ENCODE measurements at places on chromosomes 11 and 22. TPM values are rescaled to one million over a fixed set of nuclear protein-coding genes. Genes with fewer than 3 reads are reported as not detected.

GRCh38 chr22:46076651-46077339 is 73.5 kb upstream of the PPARA start:
- no peaks in the 10 kb centered on the region for H3K27me3 ChIP-seq
- peaks cover 66% of the 10 kb centered on the region for H3K4me1 ChIP-seq
- H3K4me3 ChIP-seq = peak overlapping the region; percentile 63
- no peak for DNase-seq
- peak overlapping the region; percentile 92 for H3K27ac ChIP-seq

Gene KREMEN1
- 48.6 TPM for total RNA-seq

Gene NOX4
- not detected for total RNA-seq

DNA sequence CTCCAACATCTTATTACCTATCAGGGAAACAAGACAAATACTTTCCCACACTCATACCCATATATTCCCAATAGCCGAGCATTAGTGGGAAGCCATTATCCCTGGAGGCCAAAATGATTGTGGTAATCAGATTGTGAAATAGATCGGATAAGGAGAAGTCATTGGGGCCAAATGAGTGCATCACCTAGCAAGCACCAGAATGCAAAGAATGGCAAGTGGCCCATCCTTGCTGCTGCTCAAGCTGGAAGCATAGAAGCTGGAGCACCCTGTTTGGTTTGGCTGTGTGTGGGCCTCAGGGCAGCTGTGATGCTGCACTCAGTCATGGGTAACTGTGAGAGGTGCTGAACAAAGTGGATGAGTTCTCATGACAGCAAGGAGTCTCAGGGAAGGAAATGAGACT is 18.7 kb upstream of the DBX1 start:
- no peak overlapping the region for H3K27ac ChIP-seq
- no peak overlapping the region for H3K4me3 ChIP-seq
- no peak for DNase-seq

- no peak for DNase-seq
- no peaks in the 10 kb centered on the region for H3K4me1 ChIP-seq
- no peaks in the 10 kb centered on the region for H3K36me3 ChIP-seq
- no peak overlapping the region for H3K27ac ChIP-seq
- no peak overlapping the region for H3K4me3 ChIP-seq
These were observed 8.5 kb downstream of the P2RY6 start for GRCh38 chr11:73280626-73281025.

Gene HORMAD2
- total RNA-seq = not detected

GRCh38 chr11:10495464-10495786 is 40.4 kb downstream of the AMPD3 start:
- H3K4me3 ChIP-seq = no peak overlapping the region
- no peak overlapping the region for H3K27ac ChIP-seq
- peaks cover 36% of the 10 kb centered on the region for H3K4me1 ChIP-seq
- DNase-seq = no peak

GRCh38 chr11:61787928-61788491 is 4.4 kb downstream of the TMEM258 start:
- no peak overlapping the region for H3K4me3 ChIP-seq
- H3K4me1 ChIP-seq = peaks cover 10% of the 10 kb centered on the region
- H3K27ac ChIP-seq = no peak overlapping the region
- no peaks in the 10 kb centered on the region for H3K27me3 ChIP-seq
- no peak for DNase-seq

DNA sequence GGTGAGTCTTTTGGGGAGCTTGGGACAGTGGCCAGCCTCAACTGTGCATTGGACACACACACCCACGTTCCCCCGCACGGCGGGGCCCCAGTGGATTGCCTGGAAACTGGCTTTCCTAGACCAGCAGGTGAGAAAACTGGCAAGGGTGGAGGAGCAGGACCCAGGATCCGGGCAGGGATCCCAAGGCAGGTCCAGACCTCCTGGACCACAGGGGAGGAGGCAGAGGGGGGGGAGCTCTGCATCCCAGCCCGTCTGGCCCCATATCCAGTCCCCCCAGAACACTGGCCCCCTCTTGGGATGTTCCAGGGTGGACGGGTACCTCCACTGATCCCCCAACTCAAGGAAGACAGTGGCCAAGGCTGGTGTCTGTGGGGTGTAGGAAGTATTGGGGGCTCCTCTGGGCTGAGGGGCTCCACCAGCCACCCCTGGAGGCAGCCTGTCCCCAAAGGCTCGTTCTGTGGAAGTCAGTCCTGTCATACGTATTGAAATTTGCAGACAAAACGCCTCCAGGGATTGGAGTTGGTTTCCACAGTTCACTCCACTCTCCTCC is 89.3 kb upstream of the LINC01488 start:
- no peaks in the 10 kb centered on the region for H3K36me3 ChIP-seq
- H3K4me1 ChIP-seq = no peaks in the 10 kb centered on the region
- no peak for DNase-seq
- no peak overlapping the region for H3K27ac ChIP-seq
- H3K4me3 ChIP-seq = no peak overlapping the region

GRCh38 chr22:19504900-19505734 is 19.1 kb downstream of the CLDN5 start:
- H3K27ac ChIP-seq = no peak overlapping the region
- no peaks in the 10 kb centered on the region for H3K36me3 ChIP-seq
- no peak overlapping the region for H3K4me3 ChIP-seq
- no peak for DNase-seq
- H3K27me3 ChIP-seq = no peaks in the 10 kb centered on the region

DNA sequence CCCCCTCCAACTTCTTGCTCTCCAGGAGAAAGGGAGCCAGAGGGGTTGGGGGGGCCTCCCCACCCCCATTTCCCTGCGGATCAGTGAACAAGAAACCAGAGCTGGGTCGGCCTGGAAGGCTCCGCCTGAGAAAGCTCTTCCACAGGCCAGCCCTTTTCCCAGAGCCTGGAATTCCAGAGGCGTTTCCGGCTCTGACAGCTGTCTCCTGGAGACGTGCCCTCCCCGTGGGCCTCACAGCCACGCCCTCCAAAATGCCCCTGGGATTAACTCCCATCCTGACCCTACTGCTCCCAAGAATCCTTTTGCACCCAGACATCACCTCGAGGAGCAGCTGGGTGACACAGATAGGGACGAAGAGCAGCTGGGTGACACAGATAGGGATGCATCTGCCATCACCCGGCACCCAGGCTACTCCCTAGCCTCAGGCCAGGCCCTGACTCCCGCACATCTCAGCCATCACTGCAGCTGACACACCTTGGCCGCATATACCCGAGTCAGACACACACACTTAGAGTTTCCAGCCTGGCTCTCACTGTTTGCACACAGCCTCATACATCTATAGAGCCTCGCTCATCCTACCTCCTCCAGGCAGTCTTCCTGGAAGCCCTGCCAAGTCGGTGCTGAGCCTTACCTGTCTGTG is 7.6 kb upstream of the CDC42EP1 start:
- H3K4me1 ChIP-seq = peaks cover 69% of the 10 kb centered on the region
- no peak for DNase-seq
- no peaks in the 10 kb centered on the region for H3K36me3 ChIP-seq
- peak overlapping the region; percentile 61 for H3K27ac ChIP-seq

Gene OR8K1
- not detected for total RNA-seq

DNA sequence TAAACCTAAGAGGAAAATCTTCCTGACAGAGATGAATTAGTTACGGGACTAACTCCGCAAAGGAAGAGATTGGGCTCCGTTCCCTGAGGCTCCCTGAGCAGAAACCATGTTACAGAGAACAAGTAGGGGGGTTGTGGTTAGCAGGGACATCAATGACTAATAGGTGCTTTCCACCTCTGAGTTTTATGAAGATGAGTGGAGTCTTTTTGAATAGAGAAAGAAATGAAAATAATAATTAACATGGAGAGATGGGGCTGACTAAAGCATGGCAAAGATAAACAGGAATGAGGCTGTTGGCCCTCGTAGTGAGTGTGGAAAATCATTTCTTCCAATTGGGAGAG is 47.5 kb upstream of the PICALM start:
- no peak overlapping the region for H3K27ac ChIP-seq
- no peaks in the 10 kb centered on the region for H3K27me3 ChIP-seq
- no peak for DNase-seq
- peaks cover 28% of the 10 kb centered on the region for H3K4me1 ChIP-seq
- H3K36me3 ChIP-seq = no peaks in the 10 kb centered on the region

- peaks cover 70% of the 10 kb centered on the region for H3K4me1 ChIP-seq
- no peaks in the 10 kb centered on the region for H3K27me3 ChIP-seq
- H3K4me3 ChIP-seq = no peak overlapping the region
- no peak overlapping the region for H3K27ac ChIP-seq
- DNase-seq = no peak
These were observed 13.9 kb downstream of the TMEM184B start for GRCh38 chr22:38258895-38259294.

Gene DEPDC7
- 9.7 TPM for total RNA-seq

GRCh38 chr11:117972629-117973502 is 13.3 kb upstream of the IL10RA start:
- no peak overlapping the region for H3K27ac ChIP-seq
- H3K4me3 ChIP-seq = no peak overlapping the region
- no peak for DNase-seq
- H3K4me1 ChIP-seq = peaks cover 23% of the 10 kb centered on the region

Measured in esophagus squamous epithelium (tissue), 5 donors.